ENCODE measurements at places on chromosomes 1 and 21.

- DNase-seq: peak; percentile 29
Measured at GRCh38 chr1:24317081-24317480, 2.1 kb upstream of the GRHL3 start.

- DNase-seq: peak; percentile 55
Measured at GRCh38 chr1:55478742-55479141, 263.6 kb upstream of the USP24 start.

GRCh38 chr1:221074332-221074731 is 195.1 kb downstream of the HLX start:
- DNase-seq: no peak

GRCh38 chr1:9225411-9225785 is 9.2 kb upstream of the H6PD start:
- DNase-seq: no peak

DNA sequence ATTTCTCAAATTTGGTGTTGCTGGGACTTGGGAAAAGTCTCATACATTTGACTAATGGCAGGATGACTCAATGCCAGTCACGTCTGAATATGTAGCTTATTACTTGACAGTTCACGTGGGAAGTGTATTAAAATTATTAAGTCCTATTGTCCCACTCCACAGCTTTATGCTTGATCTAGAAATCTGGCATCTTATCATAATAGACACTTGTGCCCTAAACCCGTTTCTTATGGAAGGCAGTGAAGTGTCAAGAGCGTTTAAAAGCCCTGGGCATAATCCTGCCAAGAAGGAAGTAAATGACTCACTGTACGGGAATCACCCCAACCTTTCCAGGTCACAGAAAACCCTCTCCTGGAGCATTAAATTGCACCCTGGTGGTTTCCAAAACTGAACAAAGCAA is 207.4 kb downstream of the APP start:
- DNase-seq: peak; percentile 30

- DNase-seq: no peak
Measured at GRCh38 chr1:234970401-234970730, 158.3 kb downstream of the TOMM20 start.

DNA sequence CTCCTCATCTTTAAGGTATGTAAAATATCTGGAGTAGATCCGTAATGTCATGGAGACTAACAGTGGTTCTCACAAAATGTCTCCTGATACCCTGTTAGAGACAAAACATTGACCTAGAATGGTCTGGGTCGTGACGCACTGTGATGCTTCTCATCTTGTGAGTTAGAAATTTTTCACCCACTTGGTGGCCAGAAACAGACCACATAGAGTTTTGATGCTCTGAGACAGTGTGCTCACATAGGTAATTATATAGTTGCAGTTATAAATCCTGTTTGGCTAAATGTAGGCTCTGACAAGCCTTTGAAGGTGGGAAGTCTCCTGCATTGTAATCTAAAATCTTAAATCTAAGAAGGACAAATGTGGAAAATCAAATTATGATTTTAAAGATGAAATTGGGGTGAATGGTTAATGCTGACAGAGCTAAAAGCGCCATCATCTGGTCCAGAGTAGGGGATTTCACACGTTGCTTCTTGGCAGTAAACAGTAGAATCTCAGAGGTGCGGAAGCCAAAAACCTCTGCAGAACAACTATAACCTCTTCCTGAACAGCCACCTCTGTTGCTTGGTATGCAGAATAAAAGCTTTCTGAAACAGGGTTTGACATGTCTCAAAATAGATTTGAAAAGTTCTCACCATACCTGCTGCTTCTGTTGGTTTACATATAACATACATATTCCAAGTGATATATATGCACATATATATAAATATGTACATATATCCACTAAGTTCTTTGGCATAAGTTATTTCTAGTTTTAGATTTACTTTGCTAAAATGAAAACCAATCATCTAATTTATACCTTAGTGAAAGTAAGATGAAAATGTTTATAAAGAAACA is 17.1 kb downstream of the RPAP2 start:
- DNase-seq: no peak

DNA sequence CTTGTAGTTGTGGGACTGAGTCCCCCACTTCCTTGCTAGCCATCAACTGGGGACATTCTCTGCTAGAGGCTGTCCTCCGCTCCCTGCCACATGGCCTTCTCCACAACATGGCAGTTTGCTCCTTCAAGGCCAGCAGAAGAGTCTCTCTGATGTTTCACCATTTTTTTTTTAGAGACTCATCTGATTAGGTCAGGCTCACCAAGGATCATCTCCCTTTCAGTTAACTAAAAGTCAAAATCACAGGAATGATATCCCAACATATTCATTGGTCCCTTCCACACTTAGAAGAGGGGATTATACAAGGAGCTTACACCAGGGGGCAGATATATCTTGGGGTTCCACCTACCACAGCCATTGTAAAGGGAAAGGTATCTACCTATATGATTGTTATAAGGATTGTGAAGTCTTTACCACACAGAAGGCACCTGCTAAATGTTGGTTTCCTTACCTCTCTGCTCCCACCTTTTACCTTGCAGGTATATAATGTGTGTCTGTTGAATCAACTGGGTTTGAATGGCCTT is 23.3 kb downstream of the RIMKLA start:
- no peak for DNase-seq

DNA sequence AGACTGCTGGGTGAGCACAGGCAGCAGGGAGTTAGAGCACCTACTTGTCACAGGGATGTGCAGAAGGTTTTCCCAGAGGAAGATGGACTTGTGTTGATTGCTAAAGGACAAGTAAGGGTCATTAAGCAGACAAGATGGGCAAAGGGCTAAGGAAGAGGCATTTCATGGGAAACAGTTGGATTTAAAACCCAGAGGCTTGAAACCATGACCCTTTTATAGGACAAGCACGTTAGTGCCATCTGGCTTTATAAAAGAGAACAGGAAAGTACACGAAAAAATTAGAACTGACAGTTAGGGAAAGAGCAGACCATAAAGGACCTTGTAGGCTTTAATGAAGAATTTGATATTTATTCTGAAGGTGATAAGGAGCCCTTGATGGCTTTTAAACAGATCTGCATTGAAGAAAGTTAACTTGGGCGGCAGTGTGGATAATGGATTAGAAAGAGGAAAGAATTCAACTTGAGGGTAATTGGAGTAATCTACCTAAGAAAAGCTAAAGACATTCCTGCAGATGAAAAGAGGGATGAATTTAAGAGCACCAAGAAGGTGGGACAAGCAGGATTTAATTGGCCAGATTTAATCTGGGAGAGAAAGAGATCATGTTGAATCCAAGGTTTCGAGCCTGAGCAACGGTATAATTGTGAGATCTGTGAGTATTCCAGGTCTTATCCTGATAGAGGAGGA is 68.6 kb downstream of the ZC3H11B start:
- DNase-seq: no peak

- DNase-seq: no peak
Measured at GRCh38 chr1:161351482-161351881, 16.2 kb downstream of the CFAP126 start.

- no peak for DNase-seq
Measured at GRCh38 chr1:168360151-168361021, 79.7 kb downstream of the TBX19 start.

GRCh38 chr1:26996024-26996423 is 2.5 kb downstream of the TRNP1 start:
- DNase-seq: peak; percentile 69

GRCh38 chr1:53733447-53733931 is 5.5 kb downstream of the GLIS1 start:
- DNase-seq: no peak

DNA sequence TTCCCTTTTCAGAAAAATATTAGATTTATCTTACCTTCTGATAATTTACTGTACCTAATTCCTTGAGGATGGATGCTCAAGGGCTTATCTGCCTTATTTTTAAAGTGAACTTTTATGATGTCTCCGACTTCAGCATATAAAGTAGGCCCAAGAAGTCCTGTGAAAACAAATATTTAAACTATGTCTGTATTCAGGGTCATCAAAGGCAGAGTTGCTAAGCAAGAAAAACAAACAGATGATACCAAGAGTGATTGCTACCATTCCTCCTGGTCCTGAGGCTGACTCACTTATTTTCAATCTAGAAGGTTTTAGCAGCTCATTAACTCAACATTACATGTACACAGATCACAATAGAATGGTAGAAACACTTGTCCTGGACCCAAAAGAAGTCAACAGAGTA is 14.1 kb downstream of the F5 start:
- DNase-seq: no peak

Data from urothelium cell line (cell line).